ENCODE measurements at places on chromosomes 6 and 20.
A peak's percentile ranks its signal among the peaks of the same experiment; 100 is the strongest.

- no peak for DNase-seq
These were observed 188.3 kb upstream of the AGPAT4 start for GRCh38 chr6:161462148-161462547.

- no peak for DNase-seq
These were observed 31.0 kb downstream of the RNASET2 start for GRCh38 chr6:166925141-166925996.

DNA sequence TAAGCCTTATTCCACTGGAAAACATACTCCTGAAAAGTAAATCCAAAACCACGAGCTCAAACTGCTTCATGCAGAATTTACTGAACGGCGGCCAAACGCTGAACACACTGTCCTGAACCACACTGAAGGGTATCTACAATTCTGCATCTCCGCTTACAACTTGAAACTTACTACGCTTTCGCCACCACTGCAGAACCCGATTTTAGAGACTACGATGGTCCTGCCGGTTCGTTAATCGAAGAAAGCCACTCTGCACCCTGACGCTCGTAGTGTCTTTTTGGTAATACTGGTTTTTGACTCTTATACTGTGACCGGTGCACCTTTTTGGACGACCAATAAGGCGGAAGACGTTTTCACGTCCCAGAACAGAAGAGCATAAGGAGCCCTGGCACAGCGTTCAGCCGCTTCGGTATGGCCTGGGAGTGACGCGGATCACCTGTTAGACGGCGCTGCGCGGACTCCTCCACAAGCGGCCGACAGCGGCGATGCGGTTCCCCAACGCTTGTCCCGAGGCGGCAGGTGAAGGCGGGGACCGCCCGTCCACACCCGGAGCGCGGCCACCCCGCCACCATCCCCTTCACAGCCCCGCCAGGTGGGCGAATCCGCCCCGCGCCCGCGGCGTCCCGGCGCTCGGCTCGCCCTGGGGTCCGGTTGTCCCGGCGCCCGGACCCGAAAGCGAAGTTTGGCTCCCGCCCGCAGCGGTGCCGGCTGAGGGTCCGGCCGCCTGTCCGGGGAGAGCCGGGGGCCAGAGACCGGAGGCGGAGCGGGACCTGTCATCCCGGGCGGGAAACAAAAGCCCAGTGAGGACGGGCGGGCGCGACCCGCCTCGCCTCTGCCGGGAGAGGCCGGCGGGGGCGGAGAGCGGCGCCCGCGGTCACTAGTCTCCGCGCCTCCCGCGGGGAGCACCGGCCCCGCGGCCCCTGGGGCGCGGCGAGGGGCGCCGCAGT lies 784 bp downstream of the FKBP5 start:
- peak; percentile 53 for DNase-seq

GRCh38 chr6:170130201-170130621 lies 160.7 kb downstream of the DLL1 start:
- DNase-seq, result no peak

- no peak for DNase-seq
These were observed 567.6 kb upstream of the MMS22L start for GRCh38 chr6:97850458-97851212.

DNA sequence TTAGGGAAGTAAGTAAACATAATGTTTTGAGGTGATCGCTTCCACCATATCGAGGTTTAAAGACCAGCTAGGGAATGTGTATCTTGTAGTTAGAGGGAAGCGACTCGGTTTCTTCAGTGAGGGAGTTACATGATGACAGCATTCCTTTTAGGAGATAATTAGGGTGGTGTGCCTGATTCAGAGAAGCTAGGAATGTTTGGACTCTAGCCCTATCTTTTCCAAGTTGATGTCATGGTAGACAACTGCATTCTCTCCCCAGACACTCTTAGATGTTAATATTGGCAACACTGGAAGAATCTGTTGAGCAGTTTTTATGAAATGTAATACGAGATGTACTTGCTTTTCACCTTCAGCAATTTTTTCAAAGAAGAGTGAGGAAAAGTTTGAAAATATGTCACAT lies 12.9 kb upstream of the HIVEP1 start:
- DNase-seq, result no peak

GRCh38 chr20:32213870-32214269 lies 6.2 kb downstream of the POFUT1 start:
- no peak for DNase-seq

DNA sequence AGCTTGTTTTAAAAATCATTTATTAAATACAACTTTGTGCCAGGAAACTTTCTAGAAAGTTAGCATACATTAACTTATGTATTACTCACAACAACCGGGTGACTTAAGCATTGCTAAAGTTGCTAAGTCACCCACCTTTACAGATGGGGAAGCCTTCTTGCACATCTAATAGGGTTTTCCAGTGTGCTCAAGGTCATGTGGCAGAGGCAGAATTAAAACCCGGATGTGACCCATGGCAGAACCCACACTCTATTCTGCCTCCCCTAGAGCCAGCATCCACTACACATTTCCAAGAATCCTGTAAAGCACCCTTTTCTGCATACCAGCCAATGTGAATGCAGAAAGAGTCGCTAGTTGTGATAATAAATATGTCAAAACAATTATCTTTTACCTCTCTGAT lies 13.4 kb downstream of the LINC00237 start:
- no peak for DNase-seq

GRCh38 chr6:26124781-26125685 lies 37.8 kb downstream of the HFE start:
- no peak for DNase-seq

DNA sequence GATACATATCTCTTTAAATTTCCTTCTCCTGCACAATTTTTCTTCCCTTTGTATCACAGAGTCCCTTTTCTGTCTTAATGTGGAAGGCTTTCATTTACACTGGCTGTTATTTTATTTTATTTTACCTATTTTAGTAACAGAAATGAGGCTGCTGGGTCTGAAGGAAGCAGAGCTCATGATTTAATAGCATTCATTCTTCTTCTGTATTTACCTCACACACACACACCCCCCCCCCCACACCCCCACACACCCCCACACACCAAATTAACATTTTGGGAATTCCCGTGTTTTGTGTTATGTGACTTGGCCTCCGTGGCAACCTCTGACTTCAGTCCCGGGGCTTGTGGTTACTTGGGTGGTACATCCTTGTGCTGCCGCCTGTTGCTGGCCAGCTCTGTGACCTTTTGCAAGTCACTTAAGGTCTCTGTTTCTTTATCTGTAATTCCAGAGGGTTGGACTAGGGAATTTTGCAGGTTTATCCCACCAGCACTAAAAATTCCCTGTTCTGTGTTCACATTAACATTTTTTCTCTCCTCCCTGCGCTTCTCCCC lies 108.8 kb downstream of the TIAM2 start:
- DNase-seq, result no peak

DNA sequence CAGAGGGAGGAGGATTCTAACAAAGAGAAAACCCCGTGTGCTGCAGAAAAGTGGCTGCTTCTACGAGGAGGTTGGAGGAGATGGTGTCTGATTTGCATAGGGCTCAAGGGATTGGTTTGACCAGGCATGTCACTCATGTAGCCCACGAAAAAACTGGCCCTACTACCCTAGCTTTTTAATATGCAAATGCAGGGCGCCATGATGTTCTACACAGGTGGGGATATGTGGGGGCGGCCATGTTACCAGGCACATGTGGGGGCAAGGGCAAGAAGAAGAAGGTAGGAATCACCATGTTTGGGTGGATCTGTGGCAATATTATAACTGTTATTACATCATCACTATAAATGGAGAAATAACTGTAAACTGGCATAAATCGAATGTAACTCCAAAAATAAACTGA lies 9.9 kb downstream of the KIAA1755 start:
- no peak for DNase-seq

DNA sequence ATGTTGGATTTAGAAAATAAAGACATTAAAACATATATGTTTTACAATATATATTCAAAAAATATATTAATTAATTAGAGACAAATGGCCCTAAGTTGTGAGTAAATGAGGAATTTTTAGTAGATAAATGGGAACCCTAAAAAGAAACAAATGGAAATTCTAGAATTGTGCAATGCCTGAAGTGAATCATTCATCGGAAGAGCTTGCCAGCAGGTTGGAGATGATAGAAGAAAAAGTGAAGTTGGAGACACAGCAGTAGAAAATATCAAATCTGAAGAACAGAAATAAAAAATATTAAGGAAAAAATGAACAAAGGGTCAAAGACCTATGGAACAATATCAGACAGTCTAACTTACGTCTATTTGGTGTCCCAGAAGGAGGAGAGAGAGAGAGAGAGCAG lies 109.4 kb upstream of the NEDD9 start:
- DNase-seq, result no peak

DNA sequence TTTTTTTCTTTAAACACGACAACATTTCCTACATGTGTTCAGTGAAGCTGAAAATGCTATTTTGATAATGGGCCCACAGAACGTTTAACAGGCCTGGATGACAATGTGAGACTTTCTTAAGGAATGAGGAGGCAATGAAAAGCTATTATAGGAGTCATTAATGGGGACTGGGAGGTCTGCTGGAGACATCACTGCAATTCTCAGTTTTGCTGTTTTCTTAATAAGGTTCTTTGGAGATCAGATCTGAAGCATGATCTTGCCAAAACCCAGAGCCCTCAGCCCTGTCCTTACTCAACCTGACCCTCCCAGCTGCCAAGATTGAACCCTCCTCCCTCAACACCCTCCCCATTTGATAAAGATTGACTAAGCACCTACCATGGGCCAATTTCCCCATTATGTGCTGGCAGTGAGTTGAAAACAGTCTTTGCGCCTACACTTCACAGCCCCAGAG lies 353.1 kb downstream of the MAFB start:
- no peak for DNase-seq

- DNase-seq, result no peak
These were observed 13.9 kb upstream of the CCDC167 start for GRCh38 chr6:37513576-37513975.

- no peak for DNase-seq
These were observed 5.9 kb downstream of the CD2AP start for GRCh38 chr6:47483516-47483852.

GRCh38 chr6:150511313-150511712 lies 88.4 kb upstream of the PLEKHG1 start:
- DNase-seq, result no peak

DNA sequence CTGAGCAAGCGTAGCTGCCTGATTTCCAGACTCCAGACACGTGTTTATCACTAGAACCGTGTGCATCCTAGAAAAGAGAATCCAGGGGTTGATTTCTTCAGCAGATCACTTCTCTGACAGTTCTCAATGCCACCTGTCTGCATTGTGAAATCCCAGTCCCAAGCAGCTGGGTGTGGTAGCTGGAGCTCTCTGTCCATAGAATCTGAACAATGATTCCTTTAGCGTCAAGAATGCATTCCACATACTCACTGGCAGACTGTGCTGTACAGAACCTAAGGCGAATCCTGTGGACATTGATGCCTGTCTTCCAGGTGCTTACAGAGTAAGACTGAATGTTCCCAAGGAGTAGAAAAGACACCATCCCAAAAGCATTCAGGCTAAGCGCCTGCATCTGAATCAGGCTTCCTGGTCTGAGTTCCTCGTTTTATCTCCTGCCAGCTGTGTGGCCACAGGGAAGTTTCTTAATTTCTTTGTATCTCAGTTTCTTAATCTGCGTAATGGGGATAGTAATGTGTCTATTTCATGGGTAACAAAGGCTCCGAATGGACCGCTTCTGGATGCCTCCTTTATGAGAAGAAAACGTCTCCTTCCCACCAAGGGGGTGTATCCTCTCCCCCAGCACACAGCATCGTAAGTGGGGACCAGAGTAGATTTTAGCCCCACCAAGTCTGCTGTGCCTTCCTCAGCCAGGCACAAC lies 10.4 kb upstream of the TRAF3IP2 start:
- no peak for DNase-seq

DNA sequence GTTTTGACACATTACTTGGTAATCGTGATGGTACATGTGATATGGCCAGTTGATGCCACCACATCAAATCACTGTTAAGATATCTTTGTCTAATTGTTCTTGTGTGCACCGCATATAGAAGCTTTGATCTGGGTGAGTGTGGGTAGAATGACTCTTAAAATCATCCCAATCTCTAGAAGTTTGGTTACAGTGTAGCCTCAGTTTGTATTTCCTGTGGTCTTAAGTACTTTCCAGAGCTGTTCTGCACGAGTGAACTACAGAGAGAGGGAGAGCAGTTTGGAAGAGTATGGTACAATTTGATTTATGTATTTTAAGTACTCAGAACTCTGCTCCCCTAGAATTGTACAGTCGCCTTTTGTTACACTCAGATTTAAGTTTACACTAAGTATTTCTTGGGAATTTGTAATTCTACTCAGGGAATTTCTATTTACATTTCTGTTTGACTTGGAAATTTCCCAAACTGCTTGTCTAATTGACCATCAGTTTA lies 37.5 kb downstream of the SNX9 start:
- DNase-seq, result no peak

DNA sequence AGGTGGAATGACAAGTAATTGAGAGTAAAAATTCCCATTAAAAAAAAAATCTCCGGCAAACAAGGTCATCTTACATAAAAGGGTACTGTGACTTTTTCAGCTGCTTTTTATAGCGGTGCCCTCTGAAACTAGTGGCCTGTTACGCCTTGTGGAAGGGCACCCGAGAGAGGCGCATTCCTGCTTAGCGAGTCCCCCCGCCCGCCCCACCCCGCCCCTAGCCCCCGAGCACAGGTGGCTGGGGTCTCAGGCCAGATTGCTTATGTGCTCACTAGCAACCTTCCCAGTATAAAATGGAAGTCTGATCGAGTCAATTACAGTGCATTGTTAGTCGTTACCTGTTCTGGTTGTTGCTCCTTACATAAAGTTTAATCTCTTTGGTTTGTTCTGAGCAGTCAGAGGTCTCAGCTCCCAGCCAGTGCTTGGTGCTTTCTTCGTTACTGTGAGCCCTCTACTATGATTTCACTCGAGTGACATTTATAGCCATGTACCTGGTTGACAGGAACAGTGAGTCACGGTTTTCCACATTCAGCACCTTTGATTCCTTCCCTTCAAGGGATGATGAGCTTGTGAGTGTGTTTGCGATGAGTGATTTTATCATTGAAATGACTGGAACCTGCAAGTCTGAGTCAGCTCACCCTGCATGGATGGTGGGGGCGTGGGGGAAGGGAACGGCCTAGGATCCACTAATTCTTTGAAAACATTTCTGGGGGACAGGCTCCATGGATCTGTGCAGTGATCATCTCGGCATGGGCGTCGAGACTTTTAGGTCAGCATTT lies 47.6 kb downstream of the ZDHHC14 start:
- DNase-seq, result no peak
